Stimulated activated CD8-positive, alpha-beta memory T cell treated with anti-CD3 and anti-CD28 coated beads, Interleukin-4, amount 100 ng/mL, for 48 hours (primary cell): ENCODE measurements at places on chromosomes 1 and 21.
A peak's percentile ranks its signal among the peaks of the same experiment; 100 is the strongest.

DNA sequence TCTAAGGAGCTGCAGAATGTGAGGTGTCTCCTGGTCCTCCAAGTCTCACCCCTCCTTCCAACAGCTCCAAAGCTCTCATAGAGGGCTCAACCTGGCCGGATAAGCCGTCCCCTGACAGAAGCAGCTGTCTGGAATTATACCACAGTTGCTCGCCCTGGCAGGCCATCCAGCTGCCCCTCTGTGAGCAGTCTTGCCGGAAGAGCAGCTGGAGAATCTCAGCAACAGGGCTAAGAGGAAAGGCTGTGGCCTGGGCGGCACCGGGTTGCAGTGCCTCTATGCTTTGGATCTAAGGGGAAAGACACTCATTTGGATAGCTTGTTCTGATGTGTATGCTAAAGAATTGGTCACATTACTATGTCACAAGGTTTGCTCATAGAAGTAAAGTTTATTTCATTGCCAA is 12.4 kb downstream of the TMCC2 start:
- peak; percentile 24 for DNase-seq

- DNase-seq: no peak
Observed at GRCh38 chr1:207055386-207056001, 2.4 kb downstream of the PFKFB2 start.

DNA sequence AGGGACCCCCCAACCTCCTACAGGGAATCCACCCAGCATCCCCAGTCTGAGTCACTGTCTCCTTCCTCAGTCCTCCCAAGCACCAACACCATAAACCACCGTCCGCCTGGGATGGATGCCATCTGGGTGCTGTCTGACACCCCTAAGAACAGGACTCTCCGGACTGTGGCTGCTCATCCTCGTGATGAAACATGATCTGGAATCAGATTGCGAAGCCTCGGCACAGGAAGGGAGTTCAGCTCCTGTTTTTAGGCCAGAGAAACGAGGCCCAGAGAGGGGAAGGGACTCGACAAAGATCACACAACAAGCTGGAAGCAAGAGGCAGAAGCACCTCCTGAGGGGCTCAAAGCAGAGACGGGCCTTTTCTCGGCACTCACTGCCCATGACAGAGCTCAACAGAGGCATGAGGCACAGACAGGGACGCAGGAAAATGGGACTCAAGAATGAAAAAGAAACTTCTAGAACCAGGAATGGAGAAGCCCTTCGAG is 8.4 kb downstream of the KCNN3 start:
- DNase-seq: no peak

DNA sequence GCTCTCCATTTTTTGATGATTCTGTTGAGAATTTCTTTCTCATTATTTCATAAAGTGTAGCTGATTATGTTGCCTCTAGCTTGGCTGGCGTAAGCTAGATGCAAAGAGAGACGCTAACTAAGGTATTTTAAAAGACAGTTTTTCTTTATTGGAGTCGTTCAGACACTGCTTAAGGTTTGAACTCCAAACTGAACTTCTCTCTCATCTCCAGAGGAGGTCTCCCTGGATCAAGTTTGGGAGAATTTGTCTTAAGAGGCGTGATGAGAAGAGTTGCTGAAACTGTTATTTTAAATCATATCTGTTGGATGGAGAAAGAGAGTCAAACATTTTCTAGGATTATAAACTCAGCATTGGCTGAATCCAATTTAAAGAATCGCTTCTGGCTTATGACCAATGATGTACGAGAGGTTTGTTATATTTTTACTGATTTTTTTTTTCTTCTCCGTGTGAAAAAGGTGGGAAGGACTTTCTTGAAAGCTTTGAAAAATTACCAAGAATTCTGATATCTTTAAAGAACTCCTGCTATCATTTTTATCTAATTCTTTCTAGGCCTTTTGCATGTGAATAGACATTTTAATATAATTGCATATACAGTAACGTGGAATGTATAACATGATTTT is 34.0 kb downstream of the MAP3K7CL start:
- no peak for DNase-seq

DNA sequence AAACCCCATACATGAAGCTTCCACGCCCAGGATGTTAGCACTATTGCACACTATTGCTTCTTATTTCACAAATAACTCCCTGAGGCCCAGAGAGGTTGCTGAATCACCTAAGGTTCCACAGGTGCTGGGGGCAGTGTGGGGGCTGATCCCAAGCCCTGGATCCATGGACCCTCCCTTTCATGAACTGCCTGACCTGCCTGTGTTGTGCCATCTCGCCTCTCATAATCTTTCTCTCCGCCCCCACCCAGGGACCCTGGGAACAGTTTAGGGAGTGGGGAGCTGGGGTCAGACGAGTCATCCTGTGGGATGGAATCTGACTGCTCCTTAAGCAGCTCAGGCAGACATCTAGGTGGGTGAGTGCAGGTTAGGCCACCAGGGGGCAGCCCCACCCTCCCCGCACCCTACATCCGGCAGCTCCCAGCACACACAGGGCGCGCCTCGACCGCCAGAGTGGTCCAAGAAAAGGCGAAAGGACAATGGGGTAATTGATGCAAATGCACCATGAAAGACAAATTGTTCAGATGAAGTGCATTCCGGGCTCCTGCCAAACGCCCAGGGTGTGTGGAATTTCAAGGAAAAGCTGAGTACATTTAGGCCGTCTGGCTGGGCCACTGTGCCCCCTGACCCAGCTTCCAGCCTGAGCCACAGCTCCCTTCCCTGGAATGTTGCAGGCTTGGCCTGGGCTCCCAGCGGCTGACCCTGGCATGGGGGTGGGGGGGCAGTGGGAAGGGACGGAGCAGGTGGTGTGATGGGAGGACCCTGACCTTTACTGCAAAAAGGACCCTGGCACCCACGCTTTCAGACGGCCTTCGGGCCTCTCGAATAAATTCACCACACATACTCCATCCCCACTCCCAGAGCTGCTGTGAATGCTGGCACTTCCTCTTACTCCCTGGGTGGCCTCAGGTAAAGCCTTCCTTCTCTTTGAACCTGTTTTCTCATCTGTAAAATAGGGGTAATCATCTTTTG is 20.8 kb downstream of the PHLDA3 start:
- DNase-seq: peak; percentile 82

GRCh38 chr21:38954588-38955004 is 148.9 kb downstream of the ETS2 start:
- DNase-seq: no peak

DNA sequence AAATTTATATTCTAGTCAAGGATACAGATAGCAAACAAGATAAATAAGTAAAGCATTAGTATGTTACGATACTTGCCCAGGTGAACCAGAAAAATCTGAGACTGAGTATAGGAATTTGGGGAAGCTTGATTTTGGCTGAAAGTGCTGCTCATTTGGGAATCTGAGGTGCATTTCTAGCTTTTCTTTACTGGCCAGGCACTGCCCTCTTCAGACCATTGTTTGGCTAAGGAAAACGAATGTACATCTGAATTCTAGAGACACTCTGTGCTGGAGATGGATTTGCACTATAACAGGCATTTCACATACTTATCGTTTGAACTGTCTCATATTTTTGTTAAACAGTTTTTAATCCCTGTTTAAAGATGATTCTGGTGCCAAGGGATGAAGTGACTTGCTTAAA is 23.4 kb downstream of the ARID1A start:
- no peak for DNase-seq

- DNase-seq: no peak
Observed at GRCh38 chr1:85465099-85465785, at the start of gene DDAH1. Gene DDAH1 (minus strand): TSS chr1:85465159. CDS start chr1:85465045, 114 bp downstream.

DNA sequence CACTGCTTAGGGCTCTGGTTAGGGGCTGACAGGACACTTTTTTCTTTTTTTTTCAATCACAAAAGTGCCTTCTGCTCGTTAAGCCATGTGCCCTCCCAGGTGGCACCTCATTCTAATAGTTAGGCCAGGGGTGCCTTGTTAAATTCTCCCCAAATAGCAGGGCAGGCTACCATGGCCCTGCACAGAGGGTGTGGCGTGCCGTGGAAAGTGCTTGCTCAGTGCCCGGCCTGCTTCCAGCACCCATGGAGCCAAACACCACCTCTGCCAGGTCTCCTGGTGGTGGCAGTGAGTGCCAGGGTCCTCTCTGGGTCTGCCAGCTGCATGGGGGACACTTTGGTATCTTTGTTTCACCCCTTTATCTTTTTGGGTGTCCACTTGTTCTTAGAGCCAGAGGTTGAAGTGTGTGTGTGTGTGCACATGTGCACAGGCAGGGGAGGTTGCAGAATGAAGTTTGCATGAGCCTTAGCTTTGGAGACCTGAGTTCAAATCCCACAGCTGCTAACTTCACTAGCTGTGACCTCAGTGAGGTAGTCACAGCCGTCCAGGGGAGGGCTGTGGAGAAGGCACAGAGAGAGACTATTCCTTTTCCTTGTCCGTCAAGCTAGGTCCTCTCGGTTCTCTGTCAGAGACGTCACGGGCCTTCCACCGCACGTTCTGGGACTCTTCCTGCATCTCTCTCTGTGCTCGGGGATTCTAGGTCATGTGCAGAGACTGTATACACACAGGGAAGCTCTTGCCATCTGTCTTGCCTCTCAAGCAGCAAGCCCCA is 39.9 kb upstream of the CSF3R start:
- DNase-seq: peak; percentile 9

GRCh38 chr1:6966326-6966725 is 181.1 kb downstream of the CAMTA1 start:
- DNase-seq: no peak

DNA sequence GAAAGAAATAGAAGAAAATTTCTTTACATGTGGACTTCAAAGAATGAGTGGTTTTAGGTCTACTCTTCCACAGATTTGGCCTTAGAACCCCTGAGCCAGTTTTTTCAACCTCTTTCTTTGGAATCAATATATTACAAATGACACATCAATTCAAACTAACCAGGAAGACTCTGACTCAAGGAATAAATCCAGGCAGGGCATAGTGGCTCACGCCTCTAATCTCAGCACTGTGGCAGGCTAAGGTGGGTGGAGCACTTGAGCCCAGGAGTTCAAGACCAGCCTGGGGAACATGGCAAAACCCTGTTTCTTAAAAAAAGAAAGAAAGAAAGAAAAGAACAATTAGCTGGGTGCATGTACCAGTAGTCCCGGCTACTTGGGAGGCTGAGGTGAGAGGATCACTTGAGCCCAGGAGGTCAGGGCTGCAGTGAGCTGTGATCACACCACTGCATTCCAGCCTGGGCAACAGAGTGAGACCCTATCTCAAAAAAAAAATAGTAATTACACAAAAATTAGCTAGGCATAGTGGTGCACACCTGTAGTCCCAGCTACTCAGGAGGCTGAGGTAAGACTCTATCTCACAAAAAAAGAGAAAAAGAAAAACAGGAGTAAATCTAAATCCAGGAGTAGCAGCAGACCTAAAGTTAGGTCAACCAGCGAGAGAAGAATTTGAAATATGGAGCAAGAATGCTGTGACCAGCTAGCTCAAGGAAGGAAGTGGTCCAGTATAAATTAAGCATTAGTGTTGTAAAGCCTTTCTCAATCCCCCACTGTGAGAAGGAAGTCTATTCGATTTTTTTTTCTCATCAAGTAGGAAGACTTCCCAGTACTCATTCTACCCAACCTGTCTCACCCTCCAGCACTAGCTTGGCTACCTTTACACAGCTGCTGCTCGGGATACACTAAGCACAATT is 1.9 kb downstream of the SORT1 start:
- no peak for DNase-seq

DNA sequence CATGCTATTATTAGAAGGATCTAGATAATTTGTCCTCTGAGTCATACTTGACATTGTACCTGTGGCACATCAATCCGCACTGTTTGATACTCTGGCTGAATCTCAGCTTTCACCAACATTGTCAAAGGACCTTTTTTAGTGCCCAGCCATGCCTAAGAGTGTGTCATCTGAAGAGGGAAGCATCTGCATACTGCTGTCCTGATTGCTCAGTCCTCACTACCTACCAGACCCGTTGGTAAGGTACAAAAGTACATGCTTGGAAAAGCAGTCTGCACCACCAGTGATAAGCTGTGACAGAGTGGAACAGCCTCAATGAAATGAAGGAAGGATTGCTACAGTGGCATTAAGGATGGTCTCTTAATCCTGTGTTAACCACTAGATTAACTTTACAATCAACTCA is 17.1 kb downstream of the SYNC start:
- DNase-seq: no peak

DNA sequence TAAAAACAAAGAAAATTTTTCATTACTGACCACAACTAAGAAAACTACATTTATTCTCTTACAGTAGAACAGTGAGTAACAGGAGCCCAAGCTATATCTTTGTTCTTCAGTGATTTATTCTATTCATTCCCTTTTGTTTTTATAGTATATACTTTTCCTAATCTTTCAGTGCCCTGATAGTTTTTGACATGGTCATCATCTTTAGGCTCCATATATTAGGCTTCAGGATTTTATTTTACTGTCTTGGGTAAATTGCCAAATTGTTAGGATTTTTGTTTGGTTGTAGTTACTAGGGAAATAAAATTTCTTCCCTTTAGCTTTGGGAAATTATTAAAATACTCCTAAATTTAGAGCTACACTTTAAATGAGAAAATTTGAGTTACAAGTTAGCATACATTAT is 10.3 kb downstream of the FBXO28 start:
- DNase-seq: no peak

DNA sequence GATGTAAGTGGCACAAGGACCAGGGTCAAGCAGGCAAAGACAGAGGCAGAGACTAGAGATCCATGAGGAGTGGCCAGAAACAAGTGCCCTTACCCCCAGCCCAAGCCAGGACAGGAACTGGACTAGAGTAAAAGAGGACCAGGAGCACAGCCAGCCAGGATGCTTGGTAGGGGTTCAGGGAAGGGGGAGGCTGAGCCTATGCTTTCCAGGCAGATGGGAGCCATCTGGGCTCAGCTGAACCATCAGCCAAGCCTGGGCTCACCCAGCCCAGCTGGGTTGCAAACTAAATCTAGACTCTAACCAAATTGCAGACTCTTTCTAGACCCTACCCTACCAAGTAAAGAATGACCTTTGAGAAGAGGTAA is 15.2 kb downstream of the PDZK1IP1 start:
- DNase-seq: no peak
